ENCODE measurements at places on chromosomes 12 and 14. TPM values are rescaled to one million over a fixed set of nuclear protein-coding genes. Genes with fewer than 3 reads are reported as not detected.

GRCh38 chr12:38759621-38760020 is 145.8 kb downstream of the CPNE8 start:
- DNase-seq = no peak

DNA sequence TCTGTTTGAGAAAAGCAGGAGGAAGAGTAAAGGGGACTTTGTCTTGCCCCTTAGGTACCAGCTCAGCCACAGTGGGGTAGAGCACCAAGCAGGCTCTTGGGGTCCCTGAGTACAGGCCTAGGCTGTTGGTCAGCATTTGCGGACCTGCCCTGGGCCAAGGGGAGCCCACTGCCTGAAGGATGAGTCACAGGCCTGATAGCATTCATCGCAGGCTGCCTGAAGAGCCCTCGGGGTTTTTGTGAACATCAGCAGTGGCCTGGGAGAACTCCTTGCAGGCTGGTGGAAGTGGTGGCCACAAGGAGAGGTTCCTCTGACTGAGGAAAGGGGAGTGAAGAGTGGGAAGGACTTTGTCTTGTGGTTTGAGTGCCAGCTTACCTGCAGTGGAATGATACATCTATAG is 25.0 kb upstream of the P2RX7 start:
- DNase-seq = no peak

DNA sequence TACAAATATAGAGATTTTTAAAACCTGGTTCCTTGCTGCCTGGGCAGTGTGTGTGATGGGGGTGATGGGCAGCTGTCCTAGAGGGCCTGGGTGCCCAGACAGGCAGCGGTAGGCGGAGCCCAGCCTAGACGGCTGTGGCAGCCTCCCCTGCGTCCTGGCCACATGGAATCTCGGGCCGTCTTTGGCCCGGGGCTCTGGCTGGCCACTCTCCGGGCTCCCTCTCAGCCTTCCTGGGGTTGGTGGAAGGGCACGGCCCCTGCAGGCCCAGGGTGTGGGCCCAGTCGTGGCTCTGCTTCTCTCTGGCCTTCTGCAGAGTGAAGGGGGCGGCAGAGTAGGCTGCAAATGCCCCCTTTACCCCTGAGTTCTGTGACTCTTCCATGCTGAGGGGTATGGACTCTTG is 2.3 kb downstream of the LRTM2 start:
- DNase-seq = no peak

- DNase-seq = no peak
Observed at GRCh38 chr12:72832024-72832423, 559.9 kb downstream of the TRHDE start.

GRCh38 chr14:76261371-76261811 is 109.7 kb downstream of the GPATCH2L start:
- no peak for DNase-seq

DNA sequence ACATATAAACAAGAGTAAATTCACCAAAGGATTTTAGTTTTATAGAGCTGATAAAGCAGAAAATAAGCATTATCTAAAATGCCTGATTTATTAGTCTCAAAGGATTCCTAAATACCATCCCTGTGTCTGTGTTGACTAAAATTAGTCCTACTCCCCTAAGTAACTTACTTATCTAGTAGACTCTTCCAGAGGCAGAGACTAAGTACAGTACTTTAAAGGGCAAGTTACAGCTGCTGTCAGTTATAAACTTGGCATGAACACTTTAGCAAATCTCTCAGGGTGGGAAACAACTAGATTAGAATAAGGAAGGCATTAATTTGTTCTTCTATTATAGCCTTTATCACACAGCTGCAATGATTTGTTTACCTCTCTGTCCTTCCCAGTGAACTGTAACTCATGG is 46.0 kb downstream of the ATP2B1 start:
- DNase-seq = no peak

DNA sequence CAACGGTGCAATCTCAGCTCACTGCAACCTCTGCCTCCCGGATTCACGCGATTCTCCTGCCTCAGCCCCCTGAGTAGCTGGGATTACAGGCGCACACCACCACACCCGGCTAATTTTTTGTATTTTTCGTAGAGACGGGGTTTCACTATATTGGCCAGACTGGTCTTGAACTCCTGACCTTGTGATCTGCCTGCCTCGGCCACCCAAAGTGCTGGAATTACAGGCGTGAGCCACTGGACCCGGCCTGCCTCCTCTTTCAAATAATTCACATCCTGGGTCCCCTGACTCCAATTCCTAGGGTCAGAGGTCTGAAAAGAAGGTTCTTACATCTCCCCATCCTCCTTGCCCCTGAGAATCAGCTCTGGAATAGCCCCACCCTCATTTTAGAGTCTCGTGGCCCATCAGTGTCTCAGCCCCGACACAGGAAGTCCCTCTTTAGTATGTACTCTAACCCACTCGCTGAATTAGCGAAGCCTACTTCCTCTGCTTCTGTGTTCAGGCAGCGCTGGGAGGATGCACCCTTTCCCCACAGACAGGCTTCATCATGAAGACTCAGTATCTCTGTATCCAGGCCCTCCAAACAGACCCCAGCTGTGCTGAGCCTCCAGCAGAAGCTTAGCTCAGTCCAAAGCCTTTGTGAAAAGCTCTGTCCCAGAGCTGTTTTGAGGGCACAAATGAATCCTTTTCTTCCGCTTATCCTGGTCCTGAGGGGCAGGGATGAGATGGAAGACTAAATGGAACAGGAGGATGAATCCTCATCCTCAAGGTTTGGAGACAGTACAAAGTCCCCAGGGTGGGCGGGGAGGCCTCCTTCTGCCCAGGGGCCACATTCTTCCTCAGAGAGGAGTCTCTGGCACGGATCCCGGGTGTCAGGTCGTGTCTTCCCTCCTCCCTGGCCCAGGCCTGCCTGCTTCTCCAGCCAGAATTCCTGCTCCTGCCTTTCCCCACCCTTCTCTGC is 3.5 kb downstream of the LPAR5 start:
- no peak for DNase-seq

DNA sequence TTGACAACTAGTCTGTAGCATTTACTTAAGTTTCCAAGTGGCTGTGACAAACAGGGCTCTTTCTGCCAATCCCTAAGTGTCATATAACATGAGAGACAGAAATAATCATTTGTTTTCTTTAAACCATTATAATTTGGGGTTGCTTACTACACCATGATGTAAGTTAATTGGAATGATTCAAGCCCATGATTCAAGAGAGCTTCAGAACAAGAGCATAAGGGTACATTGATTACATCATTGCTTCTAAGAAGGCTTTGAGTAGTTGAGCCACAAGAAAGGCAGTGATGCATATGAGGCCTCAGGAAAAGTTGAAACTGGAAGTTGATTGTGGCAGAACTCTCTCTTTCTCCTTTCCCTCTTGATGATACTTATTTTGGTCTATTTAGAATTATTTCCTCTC is 444.0 kb downstream of the CCER1 start:
- DNase-seq = no peak

DNA sequence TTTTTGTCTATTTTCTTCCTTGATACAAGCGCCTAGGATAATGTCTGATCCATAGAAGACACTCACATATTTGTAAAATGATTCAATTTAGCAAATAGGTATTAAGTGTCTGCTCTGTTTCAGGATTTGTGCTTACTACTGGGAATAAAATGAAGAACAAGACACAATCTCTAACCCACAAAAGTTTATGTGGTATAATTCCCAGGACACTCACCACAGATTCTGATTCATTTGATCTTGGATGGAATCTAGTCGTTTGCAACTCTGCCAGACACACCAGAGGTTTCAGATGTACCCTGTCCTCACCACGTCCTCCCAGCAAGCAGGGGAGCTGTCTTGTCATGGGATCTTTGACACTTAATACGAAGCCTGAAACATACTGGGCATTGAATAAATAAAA is 208.3 kb downstream of the LRIG3 start:
- DNase-seq = no peak

DNA sequence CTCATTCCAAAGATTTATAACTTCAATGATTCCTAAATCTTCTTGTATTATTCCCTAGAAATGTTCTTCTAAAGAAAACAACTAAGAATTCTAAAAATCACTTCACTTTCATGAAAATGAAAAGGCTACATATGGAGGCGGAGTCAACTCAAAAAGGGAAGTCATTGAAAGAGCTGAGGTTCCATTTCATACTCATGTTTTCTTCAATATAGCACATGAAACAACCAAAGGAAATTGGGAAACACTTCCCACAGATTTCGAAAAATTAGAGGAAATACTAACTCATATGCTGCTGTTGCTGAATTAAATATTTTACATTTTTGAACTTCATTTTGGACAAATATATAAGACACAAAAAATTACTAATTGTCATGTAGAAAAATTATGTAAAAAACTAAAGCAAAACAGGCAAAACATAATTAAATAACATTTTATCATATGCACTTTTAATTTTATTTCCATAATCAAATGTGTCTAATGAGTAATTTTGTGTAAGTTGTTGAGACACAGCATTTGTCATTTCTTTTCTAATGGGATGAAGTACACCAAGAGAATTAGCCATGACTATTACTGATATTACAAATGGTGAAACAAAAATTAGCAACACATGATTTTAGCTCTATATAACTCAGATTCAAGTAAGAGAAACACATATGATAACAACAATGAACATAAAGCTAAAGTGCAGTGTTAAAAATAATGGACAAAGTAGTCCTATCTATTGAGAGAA is at the start of gene CD163:
Gene CD163 (minus strand): TSS at position 92 of the 730 bp plus-strand sequence. CDS start 87 bp downstream, at position 5.
- DNase-seq = no peak

DNA sequence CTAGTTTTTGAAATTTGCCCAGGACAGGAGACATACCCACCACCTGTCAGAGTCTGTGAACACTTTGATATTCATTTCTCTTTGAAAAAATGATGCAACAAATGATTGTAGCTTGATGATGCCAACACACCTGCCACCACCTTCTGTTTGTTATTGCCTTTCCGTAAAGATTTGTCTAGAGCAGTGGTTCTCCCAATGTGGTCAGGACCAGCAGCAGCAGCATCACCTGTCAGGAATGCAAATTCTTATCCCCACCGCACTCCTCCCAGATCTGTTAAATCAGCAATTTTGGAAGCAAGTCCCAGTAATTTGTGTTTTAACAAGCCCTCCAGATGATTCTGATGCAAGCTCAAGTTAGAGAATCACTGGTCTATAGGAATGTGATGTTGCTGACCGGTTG is 9.9 kb downstream of the CCDC175 start:
- no peak for DNase-seq

GRCh38 chr14:73238424-73238852 is 1.1 kb downstream of the PAPLN start:
- DNase-seq = no peak

DNA sequence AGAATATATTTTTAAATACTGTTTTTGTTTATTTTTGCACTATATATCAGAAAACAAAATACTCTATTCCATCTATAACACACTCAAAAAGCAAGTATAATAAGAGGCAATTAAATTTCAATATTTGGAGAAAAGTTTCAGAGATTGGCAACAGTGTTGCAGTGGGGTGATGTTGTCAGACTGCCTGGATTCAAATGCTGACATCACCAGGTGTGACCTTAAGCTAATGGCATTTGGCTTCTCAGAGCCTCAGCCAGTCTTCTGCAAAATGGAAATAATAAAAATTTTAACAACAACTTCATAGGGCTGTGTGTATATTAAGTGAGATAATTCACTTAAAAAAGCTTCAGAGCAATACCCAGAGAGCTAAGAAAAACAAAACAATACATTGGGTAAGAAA is 74.7 kb downstream of the TMTC1 start:
- DNase-seq = no peak

GRCh38 chr14:76498976-76499375 is 123.0 kb downstream of the ESRRB start:
- DNase-seq = no peak

DNA sequence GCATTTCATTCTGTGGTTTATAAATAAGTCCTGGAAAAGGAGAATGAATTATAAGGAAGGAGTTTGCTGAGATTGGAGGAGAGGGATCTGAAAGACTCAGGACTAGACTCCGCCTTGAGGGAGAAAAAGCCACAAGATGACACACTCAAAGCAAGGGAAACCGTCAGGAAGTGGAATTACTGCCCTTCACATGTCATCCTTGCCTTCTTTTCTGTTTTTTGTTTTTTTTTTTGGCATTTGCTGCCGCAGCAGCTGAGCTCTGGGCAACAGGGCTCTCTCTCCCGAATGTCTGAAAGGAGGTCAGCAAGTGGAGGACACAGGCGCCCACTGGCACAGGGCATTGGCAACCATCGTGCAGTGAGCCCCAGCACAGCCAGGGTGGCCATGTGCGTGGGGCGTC is 344.9 kb downstream of the DPF3 start:
- DNase-seq = peak; percentile 31

DNA sequence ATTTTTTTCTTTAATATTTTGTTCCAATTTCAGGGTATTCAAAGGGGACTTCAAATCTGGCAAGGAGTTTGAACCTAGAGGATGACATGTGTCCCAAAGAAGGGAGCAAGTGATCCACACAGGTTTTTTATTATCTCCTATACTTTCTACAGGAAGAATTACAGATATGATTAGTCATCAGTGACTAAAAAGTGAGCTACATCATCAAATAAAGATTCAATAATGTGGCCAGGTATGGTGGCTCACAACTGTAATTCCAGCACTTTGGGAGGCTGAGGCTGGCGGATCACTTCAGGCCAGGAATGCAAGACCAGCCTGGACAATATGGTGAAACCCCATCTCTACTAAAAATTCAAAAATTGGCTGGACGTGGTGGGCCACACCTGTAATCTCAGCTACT is 24.2 kb downstream of the GLT8D2 start:
- no peak for DNase-seq

DNA sequence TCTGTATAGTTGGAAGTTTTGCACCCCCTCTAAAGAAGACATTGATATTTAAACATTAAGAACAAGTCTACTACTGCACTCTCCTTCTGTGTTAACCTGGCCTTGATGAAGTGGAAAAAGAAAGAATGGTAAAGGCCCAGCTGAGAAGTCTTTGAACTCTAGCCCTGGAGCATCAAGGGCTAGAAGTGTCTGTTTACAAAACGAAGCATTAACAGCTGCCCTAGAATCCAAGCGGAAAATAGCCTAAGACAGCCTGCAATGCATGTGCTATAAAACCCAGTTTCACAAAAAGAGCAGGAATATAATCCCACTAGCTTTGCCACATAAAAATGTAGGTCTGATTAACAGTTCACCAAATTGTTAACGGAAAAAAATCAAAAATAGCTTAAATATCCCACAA is 60.5 kb downstream of the NUMB start:
- DNase-seq = no peak

KITLG gene
- 9.0 TPM for total RNA-seq

KRT7 gene
- 1.2 TPM for total RNA-seq

ADAM21 gene
- total RNA-seq = 0.54 TPM

LRFN5 gene
- total RNA-seq = 0.35 TPM

TOMM20L gene
- total RNA-seq = not detected

BDKRB1 gene
- not detected for total RNA-seq

PPP1R13B gene
- 67.8 TPM for total RNA-seq

FAM186B gene
- total RNA-seq = 0.48 TPM

Data from cardiac septum (tissue), 1 donor.